AG10803 (cell line): ENCODE measurements at places on chromosomes 13 and 19.

GRCh38 chr13:51494156-51494555, 41.3 kb upstream of the INTS6 start:
- peak; percentile 64 for DNase-seq

DNA sequence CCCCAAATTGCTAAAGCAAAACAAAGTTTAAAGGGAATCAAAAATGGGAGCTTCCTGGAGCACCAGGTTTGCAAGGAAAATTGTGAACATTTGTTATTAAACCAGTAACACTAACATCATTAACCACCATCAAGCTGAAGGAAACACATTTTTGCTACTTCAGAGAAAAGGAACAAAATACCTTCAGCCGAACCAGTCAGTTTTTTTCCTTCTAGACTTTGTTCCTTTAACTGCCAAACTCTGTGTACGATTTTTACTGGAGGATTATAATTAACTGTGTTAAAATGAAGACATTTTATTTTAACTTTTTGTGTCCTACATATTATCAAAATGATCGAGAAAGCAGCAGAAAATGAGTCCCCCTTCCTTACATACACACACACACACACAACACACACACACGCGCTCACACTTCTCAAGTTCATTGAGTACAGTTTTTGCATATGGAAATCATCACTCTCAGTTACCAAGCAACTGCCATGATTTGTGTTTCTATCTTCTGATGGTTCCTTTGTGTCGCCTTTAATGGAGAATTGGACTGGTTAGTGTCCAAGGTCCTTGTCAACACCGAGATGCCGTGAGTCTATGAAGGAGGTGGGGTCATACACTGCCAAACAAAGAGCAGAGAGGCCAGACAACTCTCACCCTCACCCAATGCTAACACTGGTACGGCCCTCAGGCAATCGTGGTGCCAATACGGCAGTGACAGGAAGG, 9.8 kb upstream of the SERP2 start:
- no peak for DNase-seq

- no peak for DNase-seq
Observed at GRCh38 chr13:99610702-99611289, 109.5 kb downstream of the TM9SF2 start.

DNA sequence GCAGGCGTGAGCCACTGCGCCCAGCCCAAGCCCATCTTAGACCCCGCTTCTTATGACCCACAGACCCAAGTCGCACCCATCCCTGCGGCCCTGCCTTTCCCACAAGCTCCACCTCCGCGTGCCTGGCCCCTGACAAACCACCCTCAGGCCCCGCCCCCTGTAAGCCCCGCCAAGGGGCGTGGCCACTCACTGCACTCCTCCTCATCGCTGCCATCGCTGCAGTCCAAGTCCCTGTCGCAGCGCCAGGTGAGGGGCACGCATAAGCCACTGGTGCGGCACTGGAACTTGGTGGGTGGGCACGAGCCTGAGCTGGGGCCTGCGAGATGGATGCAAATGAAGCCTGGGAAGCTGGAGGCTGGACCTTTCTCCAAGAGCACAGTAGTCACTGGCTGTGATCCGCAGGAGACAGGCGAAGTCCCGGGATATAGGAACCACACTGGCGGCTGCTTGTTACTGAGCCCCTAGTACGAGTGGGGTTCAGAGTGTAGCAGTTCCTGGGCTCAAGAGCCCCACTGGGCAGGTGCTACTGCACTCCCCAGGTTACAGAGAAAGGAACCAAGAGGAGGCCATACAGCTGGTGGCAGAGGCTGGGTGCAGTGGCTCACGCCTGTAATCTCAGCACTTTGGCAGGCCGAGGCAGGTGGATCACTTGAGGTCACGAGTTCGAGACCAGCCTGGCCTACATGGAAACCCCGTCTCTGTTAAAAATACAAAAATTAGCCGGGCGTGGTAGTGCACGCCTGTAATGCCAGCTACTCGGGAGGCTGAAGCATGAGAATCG, 3.1 kb downstream of the CD320 start:
- DNase-seq, result no peak

DNA sequence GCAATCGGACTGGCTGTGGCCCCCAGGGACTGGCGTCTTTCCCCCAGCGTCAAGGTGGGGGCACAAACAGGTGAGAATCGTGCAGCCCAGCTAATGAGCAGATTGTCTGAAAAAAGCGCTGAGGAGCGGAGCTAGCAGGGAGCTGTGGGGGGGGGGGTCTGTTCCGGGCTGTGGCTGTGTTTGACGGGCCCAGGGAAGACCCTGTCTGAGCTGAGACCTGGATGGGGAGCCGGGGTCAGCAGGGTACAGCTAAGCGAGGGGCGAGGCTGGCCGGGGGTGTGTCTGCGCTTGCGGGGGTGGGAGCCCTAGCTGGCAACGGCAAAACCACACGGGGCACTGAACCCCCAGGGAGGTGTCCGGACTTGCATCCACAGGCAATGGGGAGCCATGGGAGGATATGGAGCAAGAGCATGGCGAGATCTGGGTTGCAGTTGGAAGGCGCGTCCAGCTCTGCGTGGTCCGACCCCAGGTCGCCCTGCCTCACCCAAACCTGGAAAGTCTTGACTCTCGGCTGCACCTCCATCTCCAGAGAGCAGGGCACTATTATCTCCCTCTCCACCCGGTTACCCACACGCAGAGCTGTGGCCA, 4.6 kb downstream of the LINGO3 start:
- no peak for DNase-seq

DNA sequence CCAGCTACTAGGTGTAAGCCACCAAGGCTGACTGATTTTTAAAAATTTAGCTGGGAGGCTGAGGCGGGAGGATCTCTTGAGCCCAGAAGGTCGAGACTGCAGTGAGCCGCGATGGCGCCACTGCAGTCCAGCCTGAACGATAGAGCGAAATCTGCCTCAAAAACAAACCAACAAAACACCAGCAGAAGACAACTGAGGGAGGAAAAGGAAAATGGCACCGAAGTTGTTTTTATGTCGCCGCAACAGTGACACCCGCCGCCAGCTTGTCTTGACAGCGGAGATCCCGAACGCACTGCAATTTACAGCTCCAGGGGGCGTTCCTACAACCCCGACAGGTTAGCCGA, 298 bp upstream of the FAM98C start:
- DNase-seq, result no peak

GRCh38 chr19:5666921-5667610, 13.2 kb downstream of the MICOS13 start:
- DNase-seq, result no peak

- no peak for DNase-seq
Observed at GRCh38 chr13:98676239-98676638, 76.2 kb downstream of the SLC15A1 start.

DNA sequence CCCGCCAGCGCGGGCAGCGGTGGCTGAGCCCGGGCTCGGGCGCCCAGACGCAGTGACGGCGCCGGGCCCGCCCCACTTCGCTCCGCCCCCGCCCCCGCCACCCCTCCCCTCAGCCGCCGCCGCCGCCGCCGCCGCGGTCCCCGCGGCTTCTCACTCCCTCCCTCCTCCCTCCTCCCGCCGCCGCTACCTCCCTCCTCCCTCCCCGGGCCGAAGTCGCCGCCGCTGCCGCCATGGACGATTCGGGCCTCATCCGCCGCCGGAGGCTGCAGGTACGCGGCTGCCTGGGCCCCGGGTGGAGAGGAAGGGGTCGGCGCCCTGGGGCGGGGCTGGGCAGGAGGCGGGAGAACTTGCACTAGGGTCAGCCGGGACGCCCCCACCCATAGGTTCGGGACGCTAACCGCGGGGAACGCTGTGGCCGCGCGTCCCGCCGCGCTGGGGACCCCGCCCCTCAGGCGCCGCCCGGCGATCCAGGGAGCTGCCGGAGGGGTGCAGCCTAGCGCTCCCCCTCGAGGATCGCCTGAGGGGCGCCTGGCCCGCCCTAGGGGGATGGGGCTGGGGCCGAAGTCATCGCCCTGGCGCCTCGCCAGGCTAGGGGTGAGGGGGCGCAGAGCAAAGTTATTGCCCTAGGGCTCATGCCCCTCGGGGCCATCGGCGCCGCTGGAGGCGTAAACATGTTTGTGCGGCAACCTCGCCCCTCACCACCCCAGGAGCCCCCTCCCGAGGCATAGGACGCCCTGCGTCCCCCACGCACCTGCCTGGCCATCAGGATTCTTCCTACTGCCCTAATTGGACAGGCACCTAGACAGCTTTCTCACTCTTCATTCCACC, 427 bp downstream of the RTBDN start:
- no peak for DNase-seq
